Stimulated activated CD8-positive, alpha-beta memory T cell treated with anti-CD3 and anti-CD28 coated beads, Interleukin-4, amount 100 ng/mL, for 4 hours (primary cell): ENCODE measurements at places on chromosomes 4 and X.

- DNase-seq: no peak
These were observed 113.0 kb downstream of the RBM47 start for GRCh38 chr4:40516651-40517050.

- no peak for DNase-seq
These were observed 105.5 kb upstream of the LCORL start for GRCh38 chr4:18127030-18127429.

DNA sequence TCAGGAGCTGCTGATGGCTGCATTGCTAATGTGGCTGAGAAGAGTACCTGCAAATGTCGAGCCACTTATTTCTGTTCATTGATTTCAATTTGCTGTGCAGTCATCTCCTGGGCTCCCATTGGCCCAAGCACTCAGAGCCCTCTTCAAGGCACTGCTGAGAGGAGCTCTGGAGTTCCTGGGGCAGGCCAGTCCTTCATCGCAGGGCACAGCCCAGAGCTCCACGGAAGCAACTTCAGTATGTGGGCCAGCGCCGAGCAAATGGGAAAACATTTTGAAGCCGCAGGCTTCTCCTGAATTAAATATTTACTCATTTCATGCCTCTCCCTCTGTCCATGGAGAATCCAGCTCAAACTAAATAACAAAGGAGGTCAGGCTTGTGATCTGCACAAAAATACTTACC, 383.3 kb downstream of the BCOR start:
- DNase-seq: no peak

- DNase-seq: no peak
These were observed 64.2 kb upstream of the SYTL5 start for GRCh38 chrX:37942170-37942569.

DNA sequence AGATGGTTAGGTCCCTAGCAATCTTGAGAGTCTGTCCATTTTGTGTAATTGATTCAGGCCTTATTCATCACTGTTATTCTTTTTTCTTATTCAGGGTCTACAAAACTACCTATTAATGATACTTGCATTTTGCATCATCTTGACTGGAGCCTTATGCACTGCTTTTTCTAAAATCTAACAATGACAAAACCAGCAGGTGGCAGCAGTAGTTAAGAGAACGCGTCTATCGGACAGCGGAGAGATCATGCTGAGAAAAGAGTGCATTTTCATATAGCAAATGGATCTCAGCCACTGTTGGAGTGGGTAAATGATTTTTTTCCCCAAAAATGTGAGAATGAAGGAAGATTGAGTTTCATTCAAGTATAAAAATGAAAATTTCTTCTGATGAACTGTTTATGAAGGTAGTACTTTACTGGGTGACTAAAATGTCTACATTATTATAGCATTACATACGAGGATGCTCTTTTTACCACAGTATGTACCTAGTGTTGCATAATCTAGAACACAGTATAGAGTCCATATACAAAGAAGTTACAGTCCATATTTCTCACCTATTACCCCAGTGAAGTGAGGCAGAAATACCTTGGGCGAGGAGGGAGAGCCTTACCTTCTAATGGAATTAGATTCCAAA, 43.2 kb downstream of the TMEM144 start:
- DNase-seq: no peak

- DNase-seq: no peak
These were observed 34.2 kb downstream of the ARSD start for GRCh38 chrX:2894885-2895292.

- no peak for DNase-seq
These were observed 210.2 kb upstream of the GYPA start for GRCh38 chr4:144350706-144351105.

- no peak for DNase-seq
These were observed 114.2 kb downstream of the ZNF827 start for GRCh38 chr4:145824463-145824862.

- no peak for DNase-seq
These were observed 3.5 kb upstream of the CSF2RA start for GRCh38 chrX:1265086-1265485.

DNA sequence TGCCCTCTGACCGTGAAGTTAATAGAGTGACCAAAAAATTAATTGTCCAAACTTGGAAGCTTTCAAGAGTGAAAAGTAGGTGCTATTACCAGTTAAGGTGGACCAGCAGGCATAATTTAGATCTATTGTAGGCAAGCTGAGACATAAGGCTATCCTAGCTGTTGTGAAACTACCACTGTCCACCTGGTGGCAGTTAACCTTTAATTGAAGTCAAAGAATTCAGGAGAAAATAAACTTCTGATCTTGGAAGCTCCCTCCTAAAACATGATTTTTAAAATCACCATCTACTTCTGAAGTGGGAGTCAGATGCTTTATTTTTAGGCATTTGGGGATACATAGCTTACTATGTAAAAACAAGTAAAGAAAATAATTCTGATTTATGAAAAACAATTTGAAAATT, 636.3 kb upstream of the HTR2C start:
- DNase-seq: no peak

DNA sequence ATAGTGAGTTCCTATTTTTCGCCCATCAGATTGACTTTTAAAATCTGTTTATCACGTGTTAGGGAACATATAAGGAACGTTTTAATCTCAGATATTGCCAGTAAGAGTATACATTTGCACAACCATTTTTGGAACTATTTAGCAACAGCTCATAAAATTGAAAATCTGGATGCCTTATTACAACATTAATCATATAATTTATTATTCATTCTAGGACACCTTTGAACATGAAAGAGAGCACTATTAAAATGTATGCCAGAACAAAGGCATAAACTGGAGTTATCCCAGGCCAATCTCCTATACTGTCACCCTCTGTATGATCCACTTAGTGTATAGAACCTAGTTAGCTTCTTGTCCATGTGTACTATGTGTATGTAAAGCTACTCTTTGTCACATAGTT, 579.0 kb upstream of the MAGEB2 start:
- DNase-seq: no peak

DNA sequence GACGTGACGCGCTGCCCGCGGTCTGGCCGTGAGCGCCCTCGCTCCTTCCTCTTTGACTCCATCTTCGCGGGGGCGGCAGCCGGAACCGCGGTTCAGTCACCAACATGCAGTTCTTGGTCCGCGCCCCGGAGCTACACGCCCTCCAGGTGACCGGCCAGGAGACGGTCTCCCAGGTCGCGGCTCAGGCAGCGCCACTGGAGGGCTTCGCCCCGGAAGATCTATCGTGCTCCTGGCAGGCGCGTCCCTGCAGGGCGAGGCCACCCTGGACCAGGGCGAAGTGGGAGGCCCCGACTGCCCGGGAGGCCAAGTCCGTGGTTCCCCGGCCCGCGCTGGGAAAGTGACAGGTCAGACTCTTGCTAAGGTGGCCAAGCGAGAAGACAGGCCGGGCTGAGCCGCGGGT, 2.9 kb downstream of the TRIML2 start:
- DNase-seq: no peak

DNA sequence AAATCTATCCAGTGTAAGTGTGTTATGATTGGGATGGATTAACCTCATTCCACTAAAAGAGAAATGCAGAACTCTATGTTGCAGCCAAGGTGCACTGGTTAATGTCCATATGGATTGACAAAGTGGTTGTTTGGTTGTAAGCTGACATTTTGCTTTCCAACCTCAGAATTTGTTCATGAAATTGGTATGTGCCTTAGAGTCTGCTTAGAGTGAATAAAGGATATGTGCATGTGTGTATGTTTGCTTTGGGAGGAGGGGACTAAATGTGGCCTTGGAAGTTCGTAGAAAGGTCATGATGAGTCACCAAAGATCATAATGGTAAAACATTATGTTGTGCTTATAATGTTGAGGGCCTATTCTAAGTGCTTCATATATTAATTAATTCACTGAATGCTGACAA, 44.1 kb upstream of the MBNL3 start:
- no peak for DNase-seq
